ENCODE measurements at places on chromosomes 13 and 19.

DNA sequence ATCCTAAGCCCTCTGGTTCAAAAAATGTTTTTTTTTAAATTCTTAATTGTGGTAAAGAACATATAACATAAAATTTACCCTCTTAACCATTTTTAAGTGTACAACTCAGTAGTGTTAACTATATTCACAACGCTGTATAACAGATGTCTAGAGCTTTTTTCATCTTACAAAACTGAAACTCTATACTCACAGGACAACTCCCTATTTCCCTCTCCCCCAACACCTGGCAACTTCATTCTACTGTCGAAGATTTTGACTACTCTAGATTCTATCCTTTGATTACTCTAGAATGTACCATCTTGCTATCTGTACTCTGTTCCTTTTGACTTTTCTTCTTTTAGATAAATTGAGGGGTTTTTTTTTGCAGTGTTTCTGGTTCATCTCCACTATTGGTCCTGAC, 200.4 kb downstream of the KLF12 start:
- DNase-seq = no peak

GRCh38 chr13:46639033-46639981, 86.3 kb downstream of the LRCH1 start:
- DNase-seq = no peak

- DNase-seq = peak; percentile 68
Observed at GRCh38 chr19:39237200-39238184, 7.3 kb downstream of the IFNL3 start.

DNA sequence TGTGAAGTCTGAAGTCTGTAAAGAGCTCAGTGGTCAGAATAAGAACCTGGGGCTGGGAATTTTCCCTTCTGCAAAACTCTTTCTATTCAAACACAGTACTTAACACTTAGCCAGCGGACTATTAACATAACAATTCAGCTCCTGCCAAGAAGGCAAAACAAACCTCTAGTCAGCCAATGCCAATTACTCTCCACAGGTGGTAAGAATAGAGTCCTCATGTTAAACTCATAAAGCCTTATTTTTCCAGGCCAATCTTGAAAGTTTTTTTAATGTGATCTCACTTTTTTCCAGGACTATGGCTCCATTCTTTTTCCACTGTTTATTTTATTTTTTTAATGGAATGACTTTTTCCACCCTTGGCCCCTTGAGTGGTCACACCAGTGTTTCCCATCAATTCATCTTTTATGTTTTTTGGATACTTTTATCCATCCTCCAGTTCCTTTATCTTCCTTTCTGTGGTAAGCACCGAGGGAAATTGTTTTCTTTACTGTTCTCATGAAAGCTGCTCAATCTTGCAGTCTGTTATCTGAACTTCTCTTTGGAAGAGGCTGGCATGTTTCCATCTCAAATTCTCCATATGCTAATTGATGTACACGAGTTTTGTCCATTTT, 217.3 kb downstream of the LHFPL6 start:
- no peak for DNase-seq

DNA sequence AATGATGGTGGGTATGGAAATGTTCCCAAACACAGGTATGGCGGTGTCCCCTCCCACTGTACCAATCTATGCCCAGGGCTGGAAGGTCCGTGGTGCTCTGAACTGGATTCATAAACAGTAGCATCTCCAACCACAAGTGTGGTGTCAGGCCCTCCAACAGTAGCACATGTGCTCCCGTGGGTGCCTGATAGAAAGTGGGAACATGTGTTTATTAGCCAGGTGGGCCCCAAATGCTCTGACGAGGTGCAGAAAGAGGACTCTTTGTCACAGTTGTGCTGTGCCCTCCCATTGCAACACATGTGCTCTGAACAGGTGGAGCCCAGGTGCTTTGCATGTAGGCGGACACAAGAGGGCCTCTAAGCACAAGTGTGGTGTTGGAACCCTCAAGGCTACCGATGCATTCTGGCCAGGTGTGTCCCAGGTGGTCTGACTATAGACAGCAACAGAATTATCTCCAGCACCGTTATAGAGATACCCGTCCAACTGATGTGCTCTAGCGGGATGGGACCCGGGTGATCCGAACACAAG, 75.4 kb upstream of the ZNF30 start:
- DNase-seq = no peak

DNA sequence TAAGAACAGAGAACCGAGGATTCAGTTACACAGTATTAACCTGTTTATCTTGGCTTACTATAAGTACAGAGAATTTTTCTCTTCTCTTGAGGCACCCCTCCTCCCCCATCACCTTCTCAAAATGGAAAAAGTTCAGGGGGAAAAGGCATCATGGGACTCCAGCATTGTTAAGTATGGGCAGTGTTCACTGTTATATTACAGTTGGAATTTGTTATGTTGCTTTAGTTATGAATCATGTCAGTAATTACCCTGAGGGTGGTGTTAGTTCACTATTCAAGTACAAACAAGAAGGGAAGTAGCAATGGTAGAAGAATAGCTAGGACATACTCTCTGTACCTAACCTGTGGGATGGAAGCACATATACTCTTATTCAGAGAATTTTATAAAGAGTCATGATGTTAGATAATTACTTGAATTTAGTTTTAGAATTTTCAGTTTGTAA, 12.0 kb downstream of the LPAR6 start:
- no peak for DNase-seq

DNA sequence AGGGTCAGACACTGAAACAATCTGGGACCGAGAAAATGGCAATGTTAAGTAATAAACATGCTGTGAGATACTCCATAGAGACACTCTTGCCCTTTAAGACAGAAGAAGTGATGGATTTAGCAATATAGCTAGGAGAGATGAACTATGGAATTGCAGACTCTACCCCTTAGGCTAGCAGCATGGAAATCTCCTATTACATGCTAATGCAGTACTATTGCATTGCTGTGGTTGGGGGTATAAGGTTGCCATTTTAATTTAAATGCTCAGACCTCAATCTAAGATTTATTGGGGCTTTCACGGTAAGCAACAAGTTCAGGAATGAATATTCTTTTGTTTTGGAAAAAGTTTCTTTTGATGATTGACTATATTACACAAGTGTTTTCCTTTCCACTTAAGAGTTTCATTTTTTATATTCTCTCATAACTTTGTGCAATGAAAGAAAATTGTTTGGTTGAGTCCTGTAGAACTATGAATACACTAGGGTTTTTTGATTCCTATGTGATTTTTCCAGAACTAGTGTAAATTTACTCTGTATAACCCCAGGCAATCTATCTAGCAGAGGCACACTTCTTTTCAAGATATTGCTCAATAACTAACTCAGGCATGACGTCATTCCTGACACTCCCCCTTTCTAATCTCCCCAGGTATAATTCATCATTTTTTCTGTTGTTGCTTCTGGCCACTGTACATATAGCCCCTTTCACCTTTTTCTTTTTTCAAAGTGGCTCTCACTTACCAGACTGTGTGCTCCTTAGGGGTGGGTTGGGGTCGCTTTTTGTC, 394.7 kb upstream of the KLF12 start:
- DNase-seq = no peak

- no peak for DNase-seq
Observed at GRCh38 chr13:84896128-84896527, 903.1 kb downstream of the SLITRK6 start.

- DNase-seq = no peak
Observed at GRCh38 chr13:59280297-59280696, 883.4 kb downstream of the DIAPH3 start.

GRCh38 chr13:91595677-91596076, 197.3 kb downstream of the GPC5 start:
- no peak for DNase-seq

Measured in activated CD8-positive, alpha-beta memory T cell treated with anti-CD3 and anti-CD28 coated beads, Interleukin-2, amount 10 ng/mL, durations not matched to agents 7 days and 5 days (primary cell).